ENCODE measurements at places on chromosomes 2 and 18.

DNA sequence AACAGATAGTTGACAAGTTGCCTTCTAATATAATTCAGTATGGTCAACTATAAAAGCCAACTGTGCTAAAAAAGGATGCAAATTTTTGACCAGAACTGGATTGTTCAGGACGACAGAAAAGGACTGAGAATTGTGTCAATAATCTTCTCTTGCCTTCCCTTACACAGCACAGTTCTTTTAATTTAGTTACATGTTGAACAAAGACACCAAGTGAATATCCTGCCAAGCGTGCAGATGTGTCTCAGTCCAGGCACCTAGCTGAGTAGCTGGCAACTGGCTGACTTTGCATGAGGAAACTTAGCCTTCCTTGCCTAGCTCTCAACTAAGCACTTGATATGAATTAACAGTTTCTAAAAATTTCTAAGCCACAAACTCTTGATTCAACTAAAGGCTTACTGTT is 801.4 kb downstream of the BCL11A start:
- DNase-seq = no peak

- no peak for DNase-seq
Measured at GRCh38 chr18:56606618-56607017, 31.8 kb downstream of the TXNL1 start.

DNA sequence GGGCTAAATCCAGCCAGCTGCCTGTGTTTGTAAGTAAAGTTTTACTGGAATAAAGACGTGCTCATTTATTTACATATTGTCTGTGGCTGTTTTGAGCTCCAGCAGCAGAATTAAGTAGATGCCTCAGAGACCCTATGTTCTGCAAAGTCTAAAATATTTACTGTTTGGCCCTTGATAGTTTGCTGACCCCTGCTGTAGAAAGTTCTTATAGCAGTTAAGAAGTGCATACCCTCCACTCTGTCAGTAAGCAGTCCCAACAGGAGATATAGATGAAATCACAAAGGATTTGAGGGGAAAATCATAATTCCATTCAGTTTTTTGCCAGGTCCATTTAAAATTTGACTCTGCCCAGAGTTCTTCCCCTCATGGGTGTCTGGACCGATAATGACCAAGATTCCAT is 50.1 kb upstream of the ITM2C start:
- DNase-seq = no peak

DNA sequence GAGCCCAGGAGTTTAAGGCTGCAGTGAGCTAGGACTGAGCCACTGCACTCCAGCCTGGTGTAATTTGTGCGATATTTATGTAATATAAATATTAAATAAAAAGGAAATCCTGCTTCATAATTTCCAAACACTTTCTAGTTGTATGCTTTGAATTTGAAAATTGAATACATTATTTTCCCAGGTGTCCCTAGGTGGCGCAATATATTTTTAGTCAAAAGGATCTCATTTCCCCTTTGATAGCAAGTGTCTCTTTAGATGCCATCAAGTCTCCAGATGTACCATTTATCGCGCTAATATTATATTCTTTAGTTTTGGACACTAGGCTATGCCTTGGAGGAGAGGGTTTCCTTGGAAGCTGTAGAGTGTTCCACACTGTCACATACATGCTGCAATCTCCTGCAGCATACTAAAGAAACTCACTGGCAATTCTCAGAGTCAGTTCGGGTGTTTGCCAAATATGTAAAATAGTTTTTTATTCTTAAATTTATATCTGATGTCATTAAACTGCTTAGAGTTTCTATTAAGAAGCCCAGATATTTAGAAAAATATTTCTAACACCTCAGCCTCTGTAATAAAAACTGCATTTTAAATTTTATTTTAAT is 5.6 kb upstream of the WDR7 start:
- no peak for DNase-seq

DNA sequence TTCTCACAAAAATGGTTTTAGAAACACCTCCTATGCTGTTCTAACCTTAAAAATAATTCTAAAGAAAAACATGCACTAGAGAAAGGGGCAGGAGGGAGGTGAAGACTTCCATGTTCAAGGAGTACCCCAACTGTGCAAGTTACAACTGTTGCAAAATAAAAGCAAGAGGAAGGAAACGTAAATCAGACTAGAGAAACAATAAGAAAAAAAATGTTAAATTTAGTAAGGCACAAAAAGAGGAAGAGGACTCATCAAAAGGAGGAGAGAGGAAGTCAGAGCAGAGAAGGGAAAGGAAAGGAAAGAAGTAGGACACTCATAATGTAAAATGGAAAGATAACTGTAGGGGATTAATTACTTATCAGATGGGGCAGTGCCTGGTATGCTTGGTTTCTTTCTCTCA is 34.1 kb downstream of the RAPH1 start:
- no peak for DNase-seq

DNA sequence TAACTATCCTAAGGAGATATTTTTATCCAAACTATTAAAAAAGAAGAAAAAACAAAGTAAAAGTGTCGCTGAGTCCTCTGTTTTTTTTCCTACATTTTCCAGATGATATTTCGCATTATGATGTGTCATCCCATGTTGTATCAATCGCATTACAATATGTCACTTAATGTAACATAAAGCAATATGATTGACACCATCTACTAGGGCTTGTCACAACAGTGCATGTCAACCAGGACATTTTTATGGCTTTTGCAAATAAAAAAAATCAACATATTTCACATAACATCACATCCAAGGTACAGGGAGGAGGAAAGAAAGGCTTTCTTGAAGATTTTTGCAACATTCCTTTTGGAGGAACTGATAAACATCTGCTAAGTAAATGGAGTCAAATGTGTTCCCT is 308.9 kb downstream of the ETAA1 start:
- DNase-seq = no peak

DNA sequence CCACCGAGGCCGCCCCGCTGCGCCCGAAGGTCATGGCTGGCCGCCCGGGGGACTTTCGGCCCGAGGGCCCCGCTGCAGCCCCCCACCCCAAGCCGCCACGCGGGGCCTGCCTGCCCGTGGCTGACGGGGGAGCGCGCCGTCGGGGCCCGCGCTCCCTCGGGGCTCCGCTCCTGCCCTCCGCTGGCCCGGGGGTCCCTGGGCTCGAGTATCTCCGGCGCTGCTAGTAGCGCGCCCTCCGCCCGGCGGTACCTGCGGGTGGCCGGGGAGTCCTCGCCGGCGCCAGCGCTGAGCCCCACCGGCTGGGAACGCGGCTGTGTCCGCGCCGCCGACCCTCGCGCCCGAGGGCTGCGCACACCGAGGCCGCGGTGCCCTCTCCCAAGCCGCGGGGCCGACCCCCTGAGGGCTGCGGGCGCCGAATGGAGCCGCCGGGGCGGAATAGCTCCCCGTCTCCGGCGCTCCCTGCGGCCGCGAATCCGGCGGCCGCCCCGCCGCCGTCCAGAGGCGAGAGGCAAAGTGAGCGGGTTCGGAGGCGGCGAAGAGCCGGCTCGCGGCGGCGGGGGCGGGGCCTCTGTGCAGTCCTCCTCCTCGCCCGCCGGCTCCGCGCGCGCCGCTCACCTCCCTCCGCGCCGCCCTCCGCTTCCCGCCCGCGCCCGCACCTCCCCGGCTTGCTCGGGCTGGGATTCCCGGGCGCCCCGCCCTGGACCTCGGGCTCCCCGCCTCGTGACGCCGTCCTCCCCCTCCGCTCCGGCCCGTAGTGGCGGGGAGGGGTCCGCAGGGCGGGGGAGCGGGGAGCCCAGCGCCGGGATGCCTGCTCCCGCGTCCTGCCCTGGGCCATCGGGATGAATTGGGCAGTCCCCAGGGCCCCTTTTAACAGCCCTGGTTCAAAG is at the start of gene KCNG3:
Gene KCNG3, minus strand, starts transcription at position 515 of the 887 bp plus-strand sequence. Its CDS starts 481 bp downstream, at position 34.
- DNase-seq = no peak

GRCh38 chr18:55483266-55483871 is 104.6 kb downstream of the TCF4 start:
- no peak for DNase-seq

DNA sequence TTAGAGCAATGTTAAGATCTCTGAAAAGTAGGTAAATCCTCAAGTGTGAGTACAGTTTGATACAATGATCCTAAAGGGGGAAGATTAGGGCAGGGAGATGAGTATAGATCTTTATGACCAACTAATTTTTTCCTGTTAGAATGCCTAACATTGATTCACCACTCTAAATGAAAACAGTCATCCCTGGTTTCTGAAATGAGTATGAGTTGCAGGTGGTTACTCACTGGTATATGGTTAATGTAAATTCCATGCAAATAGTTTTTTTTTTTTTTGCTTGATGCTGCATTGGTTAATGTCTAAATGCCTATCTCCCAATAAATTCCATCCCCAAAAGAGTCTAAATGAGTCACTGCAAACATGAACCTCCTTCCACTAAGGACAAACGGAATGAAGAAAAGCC is 55.0 kb upstream of the SERPINB2 start:
- DNase-seq = no peak

DNA sequence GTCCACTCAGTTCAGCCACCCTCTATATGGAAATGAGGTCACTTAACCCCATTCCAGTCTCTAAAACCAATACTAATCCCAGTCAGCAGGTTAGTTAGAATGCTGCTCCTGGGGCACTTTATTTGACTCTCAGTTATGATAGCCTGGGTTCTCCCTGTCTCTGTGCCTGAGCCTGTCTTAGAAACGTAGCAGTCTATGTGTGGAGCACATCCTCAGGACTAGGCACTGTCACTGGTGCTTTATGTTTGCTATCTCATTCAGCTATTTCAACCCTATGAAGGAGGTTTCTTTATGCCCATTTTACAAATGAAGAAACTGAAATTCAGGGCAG is 152.5 kb upstream of the PKDCC start:
- no peak for DNase-seq

GRCh38 chr18:67508146-67508545 is 8.4 kb downstream of the DSEL start:
- DNase-seq = no peak

DNA sequence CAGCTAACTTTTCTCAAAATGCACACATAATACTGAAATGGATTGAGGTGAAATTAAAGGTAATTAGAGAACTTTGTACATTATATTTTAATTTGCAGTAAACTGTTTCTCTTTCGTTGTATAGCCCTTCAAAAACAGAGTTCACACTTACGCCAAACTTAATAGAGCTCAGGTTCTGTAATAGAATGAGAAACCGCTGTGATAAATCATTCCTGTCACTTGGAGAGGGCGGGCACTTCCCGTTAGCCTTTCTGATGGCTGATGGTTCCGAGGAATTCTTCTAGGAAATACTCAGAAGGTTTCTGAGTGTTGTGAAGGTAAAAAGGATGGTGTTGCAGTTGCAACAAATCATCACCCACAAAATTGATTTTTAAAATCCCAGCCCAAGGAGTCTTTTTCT is 155.8 kb upstream of the ALKAL2 start:
- DNase-seq = no peak

- no peak for DNase-seq
Measured at GRCh38 chr18:62957885-62958472, 242.6 kb downstream of the PHLPP1 start.

- DNase-seq = no peak
Measured at GRCh38 chr18:79491081-79491551, 95.4 kb downstream of the NFATC1 start.

GRCh38 chr18:77067291-77068061 is 65.1 kb downstream of the MBP start:
- peak; percentile 73 for DNase-seq

DNA sequence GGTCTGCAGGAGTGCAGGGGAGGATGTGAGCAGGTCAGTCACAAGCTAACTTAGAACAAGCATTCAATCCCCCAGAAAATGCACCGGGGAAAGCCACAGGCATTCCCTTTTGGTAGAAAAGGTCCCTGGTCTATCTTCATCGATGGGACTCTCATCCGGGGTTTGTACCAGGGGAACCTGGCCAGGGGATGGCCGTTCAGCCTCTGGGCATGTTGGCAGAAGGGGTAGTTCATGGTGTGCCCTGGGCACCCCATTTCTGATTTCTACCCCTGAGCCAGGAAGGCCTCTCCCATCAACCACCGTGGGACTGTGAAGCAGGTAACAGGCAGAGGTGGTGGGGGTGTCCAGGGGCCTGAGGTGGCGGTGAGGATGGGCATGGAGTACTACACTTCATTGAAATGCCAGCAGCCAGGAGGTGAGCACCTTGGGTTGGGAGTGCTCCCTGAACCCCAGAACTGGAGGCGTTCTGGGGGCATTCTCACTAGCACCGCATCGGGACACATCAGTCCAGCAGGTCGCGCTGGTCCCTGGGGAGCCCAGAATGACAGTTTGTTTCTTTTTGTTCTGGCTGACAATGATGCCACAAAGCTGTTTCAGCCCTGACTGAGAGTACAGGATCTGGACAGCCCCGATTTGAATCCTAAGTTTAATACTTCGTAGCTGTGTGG is 172.3 kb downstream of the SMAD7 start:
- DNase-seq = no peak

DNA sequence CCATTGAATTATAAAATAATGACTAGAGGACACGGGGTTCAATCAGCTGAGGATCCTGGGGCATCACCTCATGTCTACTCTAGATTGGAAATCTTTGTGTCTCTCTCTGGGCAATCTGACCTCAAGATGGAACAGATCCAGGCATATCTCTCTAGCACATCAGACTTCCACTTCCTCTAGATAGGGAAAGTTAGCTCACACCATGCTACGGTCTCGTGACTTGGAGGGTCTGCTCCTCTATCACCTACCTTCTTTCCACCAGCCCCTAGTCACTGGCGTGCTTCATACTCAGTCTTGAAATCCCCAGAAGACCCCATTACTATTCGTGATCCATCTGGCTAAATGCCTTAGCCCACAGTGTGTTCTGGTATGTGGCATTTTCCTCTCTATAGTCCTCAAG is 148.8 kb downstream of the ANKRD44 start:
- no peak for DNase-seq

GRCh38 chr2:112728029-112728362 is 7.2 kb downstream of the NT5DC4 start:
- DNase-seq = no peak

DNA sequence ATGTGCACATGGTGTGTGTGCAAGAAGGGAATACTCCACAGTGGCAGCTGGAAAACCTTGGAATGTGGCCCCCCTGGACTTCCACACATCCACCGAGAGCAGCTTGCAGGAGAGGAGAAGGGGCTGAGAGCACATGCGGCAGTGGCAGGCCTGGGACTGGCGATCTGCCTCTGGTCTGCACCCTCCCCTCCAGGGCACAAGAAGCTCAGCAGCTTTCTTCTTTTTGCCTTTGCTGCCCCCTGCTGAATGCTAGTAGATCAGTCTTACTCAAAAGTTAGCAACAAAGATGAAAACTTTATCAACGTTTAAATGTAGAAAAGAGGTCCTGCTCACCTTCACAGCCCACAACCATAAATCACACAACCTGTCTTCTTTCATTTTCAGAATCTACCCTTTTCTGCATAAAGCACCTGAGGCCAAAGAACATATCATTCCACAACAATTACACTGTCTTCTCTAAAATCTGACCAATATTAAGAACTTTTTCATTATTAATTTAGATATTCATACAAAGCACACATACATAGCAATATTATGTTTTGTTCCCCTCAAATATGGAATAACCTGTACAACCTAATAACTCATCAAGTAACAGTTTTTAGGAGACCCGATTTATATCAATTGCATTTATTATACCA is 34.6 kb downstream of the TGFBRAP1 start:
- no peak for DNase-seq

- DNase-seq = no peak
Measured at GRCh38 chr2:229909090-229909489, 12.7 kb downstream of the TRIP12 start.

Data from NK-92 treated with Interleukin-12 subunit alpha and Interleukin-12 subunit beta, amount 100 ng/mL, for 24 hours (cell line).